Stimulated activated CD4-positive, alpha-beta T cell treated with anti-CD3 and anti-CD28 coated beads, TNF-alpha, amount 100 ng/mL, for 48 hours (primary cell): ENCODE measurements at places on chromosomes 3 and 15.

DNA sequence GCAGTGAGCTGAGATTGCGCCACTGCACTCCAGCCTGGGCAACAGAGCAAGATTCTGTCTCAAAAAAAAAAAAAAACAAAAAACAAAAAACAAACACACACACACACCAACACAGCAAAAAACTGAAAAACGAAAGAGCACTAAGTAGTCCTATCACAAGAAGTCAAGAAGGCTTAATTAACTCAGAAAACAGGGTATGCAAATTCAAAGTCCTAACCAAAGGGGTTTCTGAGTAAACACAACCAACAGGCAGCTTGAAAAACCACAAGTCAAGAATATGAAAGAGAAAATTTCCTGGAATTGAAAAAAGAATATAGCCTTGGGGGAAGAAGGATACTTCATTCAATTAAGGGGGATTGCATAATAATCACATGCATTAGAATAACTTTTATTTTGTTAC is 37.7 kb upstream of the PARP14 start:
- no peak for DNase-seq

GRCh38 chr3:101690972-101691371 is 4.5 kb upstream of the RPL24 start:
- no peak for DNase-seq

- DNase-seq, result no peak
Observed at GRCh38 chr3:177673112-177673914, 476.0 kb upstream of the TBL1XR1 start.

DNA sequence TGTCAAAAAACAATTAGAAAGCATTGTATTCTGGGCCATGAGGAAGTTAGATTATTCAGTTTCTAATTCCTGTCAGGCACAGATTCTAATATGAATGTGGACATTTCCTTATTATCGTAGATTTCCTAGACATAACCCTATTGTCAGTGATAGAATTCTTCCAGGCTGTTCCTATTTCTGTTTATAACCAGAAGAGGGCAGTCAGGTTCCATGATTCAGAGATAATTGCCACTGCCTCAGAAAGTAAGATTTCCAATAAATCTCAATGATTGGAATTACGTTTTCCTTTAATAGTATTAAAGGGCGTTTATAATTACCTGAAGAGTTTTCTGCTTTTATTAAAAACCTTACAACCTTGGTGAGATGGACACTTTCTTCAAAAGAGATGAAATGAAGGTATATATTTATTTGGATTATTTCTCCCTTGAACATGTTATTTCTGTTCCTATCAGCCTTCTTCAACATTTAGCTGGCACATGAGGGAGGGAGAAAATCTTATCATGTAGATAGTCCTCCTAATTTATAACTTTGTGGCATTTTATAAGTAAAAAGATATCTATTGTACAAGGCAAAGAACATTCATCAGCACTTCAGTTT is 439.2 kb downstream of the MCTP2 start:
- no peak for DNase-seq

DNA sequence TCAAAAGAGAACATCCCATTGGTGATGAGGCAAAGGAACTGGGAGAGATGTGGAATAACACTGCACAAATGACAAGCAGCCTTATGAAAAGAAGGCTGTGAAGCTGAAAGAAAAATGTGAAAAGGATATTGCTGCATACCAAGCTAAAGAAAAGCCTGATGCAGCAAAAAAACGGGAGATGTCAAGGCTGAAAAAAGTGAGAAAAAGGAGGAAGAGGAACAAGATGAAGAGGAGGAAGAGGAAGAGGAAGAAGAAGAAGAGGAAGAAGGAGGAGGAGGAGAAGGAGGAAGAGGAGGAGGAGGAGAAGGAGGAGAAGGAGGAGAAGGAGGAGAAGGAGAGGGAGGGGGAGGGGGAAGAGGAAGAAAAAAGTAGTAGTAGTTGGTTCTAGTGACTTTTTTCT is 41.8 kb upstream of the TEX9 start:
- DNase-seq, result no peak
